AG09319 (cell line): ENCODE measurements at places on chromosomes 5 and 9.

GRCh38 chr9:134314950-134315715 is 11.1 kb upstream of the RXRA start:
- DNase-seq: no peak

DNA sequence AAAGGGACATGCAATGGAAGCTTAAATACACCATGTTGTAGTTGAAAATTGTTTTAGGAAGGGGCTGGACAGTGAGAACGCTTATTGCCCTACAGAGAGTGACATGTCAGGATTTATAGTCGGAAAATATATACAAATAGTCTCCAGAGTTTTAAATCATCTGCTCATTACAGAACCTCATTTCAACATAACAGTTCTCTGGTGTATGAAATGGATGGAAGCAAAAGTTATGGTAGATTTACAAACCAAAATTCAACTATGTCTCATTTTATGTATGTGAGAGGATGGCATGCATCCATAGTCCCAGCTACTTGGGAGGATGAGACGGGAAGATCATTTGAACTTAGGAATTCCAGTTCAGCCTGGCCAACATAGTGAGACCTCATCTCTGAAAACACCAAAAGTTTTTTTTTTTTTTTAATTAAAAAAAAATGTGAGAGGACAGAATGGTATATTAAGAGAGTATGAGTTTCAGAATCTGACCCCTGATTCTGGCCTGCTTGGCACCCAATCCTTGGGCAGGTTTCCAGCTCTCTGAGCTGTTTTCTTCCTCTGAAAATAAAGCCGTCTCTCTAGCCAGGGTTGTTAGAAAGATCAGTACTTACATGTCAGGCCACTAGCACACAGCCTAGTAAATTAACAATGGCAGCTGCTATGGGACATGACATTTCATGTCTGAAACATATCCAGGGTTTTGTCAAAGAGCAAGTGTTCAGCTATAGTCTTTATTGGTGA is 40.1 kb downstream of the IQGAP2 start:
- DNase-seq: no peak

DNA sequence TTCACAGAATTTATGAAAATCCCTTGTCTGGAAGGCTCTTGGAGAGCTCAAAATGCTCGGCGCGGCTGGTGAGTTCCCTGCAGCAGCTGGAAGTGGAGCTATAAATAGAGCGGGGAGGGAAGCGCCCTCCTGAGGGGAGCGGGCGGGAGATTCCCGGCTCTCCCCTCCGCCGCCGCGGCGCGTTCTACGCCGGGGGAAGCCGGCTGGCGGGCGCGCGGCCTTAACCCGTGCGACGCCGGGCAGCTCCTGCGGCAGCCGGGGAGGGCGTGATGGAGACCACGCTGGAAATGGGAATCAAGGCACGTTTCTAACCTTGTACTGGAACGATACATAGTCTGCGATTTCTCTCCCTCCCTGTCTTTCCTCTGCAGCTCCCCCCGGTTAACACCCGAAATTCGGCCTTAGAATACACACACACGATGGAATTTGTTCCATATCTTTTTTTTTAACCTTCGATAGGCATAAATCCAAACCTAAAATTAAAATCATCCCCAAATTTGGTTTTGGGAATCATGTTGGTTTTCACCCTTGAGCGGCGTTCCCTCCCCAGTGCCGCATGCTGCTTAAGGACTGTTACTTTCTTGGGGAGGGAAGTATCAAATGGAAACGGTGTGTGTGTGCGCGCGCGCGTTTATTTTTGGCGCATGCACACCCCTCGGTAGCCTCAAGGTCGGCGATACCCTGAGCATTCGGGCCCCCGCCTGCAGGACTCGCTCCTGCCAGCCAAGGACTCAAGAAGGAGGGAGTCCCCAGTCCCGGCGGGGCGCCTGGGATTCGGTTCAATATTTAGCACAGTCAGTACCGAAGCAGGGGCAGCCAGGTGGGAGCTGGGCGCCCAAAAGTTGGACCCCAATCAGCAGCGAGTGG is 306.3 kb upstream of the KCNN2 start:
- DNase-seq: no peak

DNA sequence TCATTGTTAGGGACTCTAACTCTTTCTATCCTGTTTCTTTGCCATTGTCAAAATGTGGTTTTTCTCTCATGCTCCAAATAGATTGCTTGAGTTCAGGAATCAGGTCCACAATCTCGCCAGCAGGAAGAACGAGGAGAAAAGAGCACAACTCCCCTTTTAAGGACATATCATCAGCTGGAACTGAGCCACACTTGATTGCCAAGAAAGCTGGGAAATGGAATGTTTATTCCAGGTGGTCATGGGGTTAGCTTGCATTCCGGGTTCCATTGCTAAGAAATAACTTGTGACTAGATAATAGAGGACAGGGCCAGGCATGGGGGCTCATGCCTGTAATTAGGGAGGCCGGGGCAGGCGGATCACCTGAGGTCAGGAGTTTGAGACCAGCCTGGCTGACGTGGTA is 32.4 kb upstream of the C9orf57 start:
- DNase-seq: no peak

GRCh38 chr9:89439571-89439970 is 58.3 kb downstream of the SEMA4D start:
- no peak for DNase-seq

GRCh38 chr5:140609126-140609525 is 23.8 kb downstream of the CD14 start:
- no peak for DNase-seq
